ENCODE measurements at places on chromosomes 12 and 14.

DNA sequence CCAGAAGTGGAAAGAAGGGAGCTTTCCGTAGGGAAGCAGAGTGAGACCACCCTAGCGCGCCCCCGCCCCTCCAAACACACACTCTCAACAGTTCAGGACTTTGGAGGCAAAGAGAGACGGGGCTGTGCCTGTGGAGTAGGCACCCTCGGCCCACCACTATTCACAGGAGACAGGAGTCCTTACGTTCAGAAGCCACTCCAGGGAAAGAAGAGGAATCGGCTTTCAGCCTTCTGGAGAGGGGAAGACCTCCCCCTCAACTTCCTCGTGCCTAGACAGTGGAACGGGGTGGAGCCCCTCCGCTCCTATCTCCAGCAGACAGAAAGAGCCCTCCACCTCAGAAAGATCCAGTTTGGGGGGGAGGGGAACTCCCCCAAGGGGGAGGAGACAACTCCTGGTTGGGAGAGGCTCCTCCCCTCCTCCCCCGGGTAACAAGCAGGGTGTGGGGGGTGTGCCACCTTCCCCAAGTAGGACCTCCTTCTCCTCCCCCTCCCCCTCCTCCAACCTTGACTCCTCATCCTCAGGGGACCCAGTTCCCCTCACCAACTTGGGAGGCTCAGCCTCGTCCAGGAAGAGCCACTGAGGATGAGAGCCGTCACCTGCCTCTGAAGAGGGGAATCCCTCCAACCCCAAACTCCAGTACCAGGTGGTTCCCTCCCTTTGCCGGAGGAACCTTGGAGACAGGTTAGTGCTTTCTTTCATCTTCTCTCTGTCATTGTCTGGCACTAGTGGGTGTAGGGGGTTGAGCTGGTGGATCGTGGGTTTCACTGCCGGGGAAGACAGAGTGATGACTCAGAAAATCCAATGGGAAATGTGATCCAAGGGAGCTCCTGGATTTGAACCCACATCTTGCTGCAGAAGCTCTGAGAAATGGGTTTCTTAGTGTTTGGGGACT lies 883 bp downstream of the FOXJ2 start:
- DNase-seq, result peak; percentile 89

- DNase-seq, result peak; percentile 54
Observed at GRCh38 chr12:6936636-6937480, 6.8 kb upstream of the RNU7-1 start.

DNA sequence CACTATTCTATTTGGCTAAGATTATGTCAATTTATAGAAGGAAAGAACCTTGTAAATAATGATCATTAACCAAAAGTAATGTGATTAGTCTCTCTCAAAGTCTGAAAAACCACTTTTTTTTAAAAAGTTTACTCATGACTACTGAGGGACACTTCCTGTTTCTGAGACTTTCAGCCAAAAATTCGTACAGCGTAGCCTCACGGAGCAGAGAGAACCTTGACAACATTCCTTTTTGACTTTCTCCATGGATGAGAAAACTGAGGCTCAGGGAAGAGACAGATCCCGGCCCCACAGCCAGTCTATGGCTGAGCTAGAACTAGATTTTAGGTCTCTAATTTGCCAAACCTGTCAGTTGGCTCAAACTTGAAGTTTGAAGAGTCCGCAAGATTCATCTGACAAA lies 68.2 kb downstream of the DAD1 start:
- no peak for DNase-seq

DNA sequence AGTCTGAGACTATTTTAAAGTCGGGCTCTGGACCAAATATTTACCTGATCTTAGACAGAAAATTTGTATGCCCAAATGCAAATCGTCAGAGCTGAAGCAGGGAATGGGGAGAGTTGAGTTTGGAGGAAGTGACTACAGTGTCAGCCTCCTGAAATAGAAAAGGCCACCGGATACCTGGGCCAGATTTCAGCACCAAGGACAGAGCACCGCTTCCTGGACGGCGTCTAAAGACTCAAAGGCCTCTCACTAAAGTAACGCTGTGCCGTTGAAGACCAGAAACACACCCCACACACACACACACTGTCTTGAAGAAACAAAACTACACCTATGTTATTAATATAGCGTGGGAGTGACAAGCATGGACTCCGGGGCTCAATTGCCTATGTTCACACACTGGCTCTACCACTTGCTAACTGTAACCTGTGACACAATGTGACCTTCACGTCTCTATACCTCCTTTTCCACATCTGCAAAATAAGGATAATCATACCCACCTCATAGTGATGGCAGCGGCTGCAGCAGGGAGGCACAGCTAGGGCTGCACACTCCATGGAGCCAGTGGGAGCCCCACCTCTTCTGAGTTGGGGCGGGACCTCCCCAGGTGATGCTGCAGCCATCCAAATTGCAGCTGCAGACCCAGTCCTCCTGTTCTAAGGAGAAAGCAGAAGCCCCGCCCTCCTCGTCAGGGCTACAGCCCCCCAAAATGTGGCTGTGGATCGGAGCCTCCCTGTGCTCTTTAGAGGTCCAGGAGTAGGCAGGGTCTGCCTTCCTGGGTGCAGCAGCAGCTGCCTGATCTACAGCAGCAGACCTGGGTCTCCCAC lies 35.6 kb downstream of the KRT76 start:
- DNase-seq, result peak; percentile 80

GRCh38 chr12:55728186-55728938 lies 447 bp downstream of the CD63 start:
- peak; percentile 69 for DNase-seq

DNA sequence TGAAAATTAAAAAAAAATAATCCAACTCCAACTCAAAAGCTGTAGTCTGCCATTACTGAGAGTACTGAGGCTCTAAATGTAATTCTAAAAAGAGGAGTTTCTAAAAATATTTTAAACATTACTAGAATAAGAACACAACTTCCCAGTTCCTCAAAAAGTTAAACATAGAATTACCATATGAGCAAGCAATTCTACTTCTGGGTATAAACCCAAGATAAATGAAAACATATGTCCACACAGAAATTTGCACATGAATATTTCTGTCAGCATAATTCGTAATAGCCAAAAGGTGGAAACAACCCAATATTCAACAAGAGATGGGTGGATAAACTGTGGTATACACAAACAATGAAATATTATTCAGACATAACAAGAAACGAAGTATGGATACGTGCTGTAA lies 15.0 kb upstream of the NR2C1 start:
- no peak for DNase-seq

GRCh38 chr14:98890556-98891340 lies 381.2 kb downstream of the BCL11B start:
- no peak for DNase-seq

- DNase-seq, result no peak
Observed at GRCh38 chr12:99119449-99119848, 474.4 kb downstream of the APAF1 start.

- no peak for DNase-seq
Observed at GRCh38 chr12:8917751-8918150, 3.4 kb downstream of the PHC1 start.

GRCh38 chr14:31926652-31927347 lies 150.3 kb upstream of the ARHGAP5 start:
- no peak for DNase-seq

DNA sequence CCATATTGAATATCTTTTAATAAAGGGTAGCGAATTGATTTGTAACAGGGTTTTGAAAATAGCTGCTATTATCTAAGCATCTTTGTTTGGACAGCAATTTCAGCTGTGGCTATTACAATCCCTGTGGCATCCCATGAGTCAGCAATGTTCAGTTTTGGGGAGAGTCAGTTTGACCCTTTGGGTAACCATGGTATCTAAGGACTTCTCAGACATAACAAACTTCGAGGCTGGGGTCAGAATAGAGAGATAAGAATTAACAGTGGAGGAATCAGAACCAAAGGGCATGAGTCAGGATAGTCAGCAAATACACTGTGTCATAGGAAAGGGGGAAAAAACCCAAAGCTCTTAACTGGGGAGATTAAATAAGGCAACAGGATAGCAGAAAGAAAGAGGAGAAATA lies 11.7 kb upstream of the PTHLH start:
- DNase-seq, result peak; percentile 5

GRCh38 chr12:8722286-8722800 lies 24.6 kb downstream of the RIMKLB start:
- no peak for DNase-seq

GRCh38 chr12:129750421-129750820 lies 153.4 kb downstream of the TMEM132D start:
- no peak for DNase-seq

- peak; percentile 61 for DNase-seq
Observed at GRCh38 chr12:62264706-62265105, 4.5 kb downstream of the USP15 start.

DNA sequence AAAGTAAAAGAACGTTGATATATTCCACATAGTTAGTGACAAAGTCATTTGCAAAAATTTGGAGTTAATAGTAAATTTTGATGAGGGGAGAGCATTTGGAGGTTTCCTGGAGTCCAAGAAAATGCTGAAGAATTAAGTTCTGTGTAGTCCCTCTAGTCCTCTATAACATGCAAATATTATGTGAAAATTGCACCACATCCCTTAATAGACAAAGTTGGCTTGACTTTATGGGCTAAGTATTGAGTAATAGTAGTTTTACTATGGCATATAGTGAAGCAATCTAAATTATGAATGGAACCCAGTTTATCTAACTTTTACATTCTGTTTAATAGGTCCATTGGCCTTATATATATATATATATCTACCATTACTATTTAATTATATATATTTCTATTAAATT lies 66.4 kb upstream of the DCN start:
- DNase-seq, result no peak

- no peak for DNase-seq
Observed at GRCh38 chr12:88520436-88520820, 59.8 kb downstream of the KITLG start.

DNA sequence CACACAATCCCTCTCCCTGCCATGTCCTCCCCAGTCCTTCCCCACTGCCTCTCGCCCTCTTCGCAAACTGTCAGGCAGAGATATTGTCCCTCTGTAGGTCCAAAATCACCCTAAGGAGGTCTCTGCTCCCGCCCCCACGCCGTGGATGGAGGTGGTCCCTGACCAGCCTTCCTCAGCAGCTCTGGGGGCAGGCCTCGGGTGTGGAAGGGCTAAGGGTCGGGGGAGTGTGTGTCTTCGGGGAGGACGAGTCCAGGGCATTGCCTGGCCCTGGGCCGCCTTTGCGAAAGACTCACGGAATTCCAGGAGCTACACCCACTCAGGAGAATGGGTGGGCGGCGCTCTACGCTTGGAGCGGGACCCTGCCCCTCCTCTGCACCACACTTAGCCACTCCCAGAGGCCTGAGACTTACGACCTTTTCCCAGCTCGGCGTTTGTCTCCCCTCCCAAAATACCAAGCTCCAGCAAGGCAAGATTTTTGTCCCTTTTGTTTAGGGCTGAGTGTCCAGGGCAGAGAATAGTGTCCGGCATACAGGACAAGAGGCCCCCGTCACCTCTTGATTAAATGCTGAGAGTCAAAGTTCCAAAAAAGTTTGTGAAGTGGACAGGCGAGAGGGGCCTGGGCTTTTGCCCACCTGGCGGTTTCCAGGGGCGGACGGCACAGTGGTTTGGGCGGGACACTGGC lies 881 bp downstream of the PYGL start:
- no peak for DNase-seq

DNA sequence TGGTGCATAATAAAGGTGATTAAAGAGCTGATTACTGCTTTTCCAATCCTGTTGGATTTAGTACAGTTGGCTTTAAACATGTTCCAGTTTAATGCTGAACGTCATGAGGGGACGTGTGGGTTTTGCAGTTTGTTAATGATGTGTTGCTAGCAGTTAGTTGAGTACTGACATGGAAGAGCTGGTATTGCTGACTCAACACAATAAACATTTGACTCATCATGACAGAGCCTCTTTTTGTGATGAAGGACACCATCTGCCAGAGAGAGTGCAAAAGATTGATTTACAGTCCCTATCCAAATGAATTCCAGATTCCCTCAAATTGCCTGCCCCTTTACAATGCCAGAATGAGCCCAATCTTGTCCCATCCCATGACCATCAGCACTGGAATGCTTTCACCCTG lies 346.2 kb upstream of the PRICKLE1 start:
- DNase-seq, result no peak

GRCh38 chr12:80684077-80684495 lies 23.3 kb upstream of the MYF6 start:
- no peak for DNase-seq

- DNase-seq, result peak; percentile 82
Observed at GRCh38 chr14:102094101-102094500, 7.3 kb upstream of the HSP90AA1 start.

- DNase-seq, result no peak
Observed at GRCh38 chr12:27190761-27191160, 53.3 kb upstream of the STK38L start.

DNA sequence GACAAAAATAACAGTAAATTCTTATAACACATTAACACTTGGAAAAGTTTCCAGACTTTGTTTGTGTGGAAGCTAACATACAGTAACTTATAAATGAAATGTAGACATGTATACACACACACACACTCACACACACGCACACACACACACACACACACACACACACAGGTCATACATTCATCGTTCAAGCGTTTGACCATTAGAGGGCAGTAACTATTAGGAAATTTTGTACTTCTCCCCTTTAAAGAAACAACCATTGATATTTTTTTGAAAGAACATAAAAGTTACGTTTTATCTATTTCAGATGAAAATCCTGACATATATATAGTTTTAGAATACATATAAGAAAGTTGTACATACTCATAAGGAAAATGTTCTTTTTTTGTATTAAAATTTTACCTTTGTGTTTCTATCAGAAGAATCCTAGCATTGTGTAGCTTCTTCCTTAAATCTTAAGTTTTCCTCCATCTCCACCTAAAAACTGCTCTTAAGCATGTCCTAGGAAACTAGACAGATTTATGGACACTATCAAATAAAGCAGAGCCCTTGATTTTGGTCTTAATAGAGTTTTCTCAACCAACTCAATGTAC lies 29.0 kb downstream of the PTPRQ start:
- DNase-seq, result peak; percentile 47

GRCh38 chr12:57456145-57456700 lies 1.1 kb downstream of the INHBE start:
- peak; percentile 47 for DNase-seq

- DNase-seq, result peak; percentile 8
Observed at GRCh38 chr14:57865403-57866198, at the start of gene SLC35F4. Gene SLC35F4 (minus strand): TSS chr14:57866092.

GRCh38 chr12:12474471-12474928 lies 88.2 kb downstream of the DUSP16 start:
- DNase-seq, result no peak

- DNase-seq, result no peak
Observed at GRCh38 chr14:58788655-58789503, 151.1 kb downstream of the DACT1 start.

DNA sequence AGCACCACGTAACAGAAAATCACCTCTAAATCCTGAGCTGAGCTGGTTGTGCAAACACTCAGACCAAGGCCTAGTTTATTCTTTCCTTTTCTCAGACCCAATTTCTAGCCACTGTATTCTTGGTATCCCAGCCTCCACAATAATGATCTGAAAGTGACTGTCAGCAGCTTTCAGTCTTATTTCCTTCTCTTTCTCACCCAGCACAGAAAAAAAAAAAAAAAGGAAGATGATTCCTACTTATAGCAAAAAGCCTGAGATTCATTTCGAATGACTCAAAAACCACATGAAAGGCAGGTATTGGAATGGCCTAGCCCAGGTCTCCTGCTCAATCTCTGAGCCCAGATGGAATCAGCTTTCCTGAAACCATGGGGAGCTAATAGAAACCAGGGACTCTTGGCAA lies 298.6 kb upstream of the PPFIA2 start:
- no peak for DNase-seq
